ENCODE measurements at places on chromosomes 3 and 15.

DNA sequence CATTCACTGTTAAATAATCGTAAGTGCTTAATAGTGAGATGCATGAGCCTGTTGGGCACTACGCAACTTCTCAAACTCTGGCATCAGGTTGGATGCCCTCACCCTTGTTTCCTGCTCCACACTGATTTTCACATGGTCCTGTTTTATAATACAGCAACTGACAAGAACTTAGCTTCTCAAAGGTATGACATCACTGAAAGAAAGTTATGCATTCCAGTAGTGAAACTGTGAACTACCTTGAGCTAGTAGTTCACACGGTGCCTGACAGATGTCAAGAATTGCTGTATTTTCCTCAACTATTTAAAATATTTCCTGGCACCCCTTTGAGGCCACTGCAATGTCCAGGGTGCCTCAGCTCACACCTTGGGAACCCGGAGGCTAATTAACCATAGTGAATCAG, 327.5 kb downstream of the RORA start:
- H3K4me3 ChIP-seq = no peak overlapping the region
- peaks cover 45% of the 10 kb centered on the region for H3K4me1 ChIP-seq
- H3K36me3 ChIP-seq = no peaks in the 10 kb centered on the region
- peak; percentile 92 for DNase-seq
- H3K27me3 ChIP-seq = no peaks in the 10 kb centered on the region
- peak overlapping the region; percentile 68 for H3K27ac ChIP-seq

- H3K36me3 ChIP-seq = no peaks in the 10 kb centered on the region
- H3K4me3 ChIP-seq = no peak overlapping the region
- DNase-seq = no peak
- no peaks in the 10 kb centered on the region for H3K27me3 ChIP-seq
- no peaks in the 10 kb centered on the region for H3K4me1 ChIP-seq
Measured at GRCh38 chr3:28495301-28495700, 146.7 kb upstream of the AZI2 start.

DNA sequence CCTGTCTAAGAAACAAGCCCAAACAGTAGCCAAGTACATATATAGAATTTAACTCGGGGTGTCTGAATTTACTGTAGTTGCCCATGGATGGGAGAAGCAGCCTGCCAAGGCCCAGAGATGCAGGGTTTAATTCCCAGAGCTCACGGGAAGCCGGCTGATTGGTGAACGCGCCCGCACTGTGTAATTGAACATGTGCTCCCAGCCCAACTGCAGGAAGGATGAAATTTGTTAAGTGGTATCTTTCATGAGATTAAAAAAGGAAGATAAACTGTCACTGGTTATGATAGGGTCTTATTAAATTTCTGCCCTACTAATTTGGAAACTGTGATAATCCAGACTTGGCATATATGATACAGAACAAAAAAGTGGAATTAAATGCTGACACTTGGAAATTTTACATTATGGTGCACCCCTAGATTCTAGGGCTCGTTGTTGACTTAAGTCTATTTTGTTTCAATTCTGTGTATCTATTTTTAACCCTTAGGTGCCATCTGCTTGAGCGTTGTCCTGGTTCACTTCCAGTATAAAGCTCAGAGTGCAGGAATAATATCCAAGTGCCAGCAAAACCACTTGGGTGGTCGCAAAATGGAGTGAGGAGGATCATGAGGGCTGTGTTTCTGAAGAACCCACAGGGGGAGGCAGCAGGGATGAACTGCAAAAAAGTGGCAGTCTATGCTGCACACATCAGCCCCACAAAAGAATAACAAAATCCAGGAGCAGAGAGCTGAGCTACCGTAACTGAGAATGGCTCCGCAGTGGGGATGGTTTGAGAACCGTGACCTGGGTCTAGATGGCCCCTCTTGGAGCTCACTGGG, 13.8 kb upstream of the TMC3 start:
- H3K4me3 ChIP-seq = no peak overlapping the region
- DNase-seq = no peak
- H3K27ac ChIP-seq = no peak overlapping the region

DNA sequence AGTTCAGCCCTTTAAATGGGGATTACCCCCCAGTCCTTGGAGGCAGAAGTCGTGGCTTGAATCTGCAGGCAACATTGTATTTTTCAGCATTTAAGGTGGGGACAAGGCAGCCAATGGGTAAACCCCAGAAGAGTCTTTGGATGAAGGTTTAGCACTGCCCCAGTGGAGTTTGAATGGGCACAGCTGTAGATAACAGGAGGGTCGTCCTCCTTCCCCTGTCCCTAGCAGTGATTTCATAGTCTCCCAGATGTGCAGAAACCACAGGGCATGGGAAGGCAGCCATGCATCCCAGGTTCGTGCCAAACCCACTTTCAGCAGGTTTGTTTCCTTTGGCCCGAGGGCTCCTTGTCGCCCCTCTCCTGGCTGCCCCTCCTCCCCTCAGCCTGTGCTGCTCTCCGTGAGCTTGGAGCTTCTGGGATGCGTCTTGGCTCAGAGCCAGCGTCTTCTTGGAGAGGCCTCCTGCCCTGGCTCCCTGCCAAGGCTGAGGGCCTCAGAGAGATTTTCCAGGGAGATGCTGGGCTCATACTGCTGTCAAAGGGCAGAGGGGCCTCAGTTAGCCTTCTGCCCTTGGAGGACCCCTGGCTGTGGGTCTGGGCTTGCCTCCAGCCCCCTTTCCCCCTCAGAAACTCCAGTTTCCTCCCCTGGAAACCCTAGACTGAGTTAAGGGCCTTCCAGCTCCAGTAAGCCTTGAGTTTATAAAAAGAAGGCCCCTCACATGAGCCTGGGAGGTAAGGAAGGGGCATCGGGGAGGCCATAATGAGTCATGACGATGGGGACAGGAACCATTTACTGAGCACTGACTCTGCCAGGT, 48.9 kb upstream of the POLG start:
- H3K27ac ChIP-seq = no peak overlapping the region
- H3K36me3 ChIP-seq = no peaks in the 10 kb centered on the region
- H3K4me1 ChIP-seq = no peaks in the 10 kb centered on the region
- H3K27me3 ChIP-seq = peaks cover 7% of the 10 kb centered on the region
- DNase-seq = no peak
- H3K4me3 ChIP-seq = no peak overlapping the region

GRCh38 chr3:184366619-184367289, 5.2 kb downstream of the POLR2H start:
- H3K4me3 ChIP-seq = no peak overlapping the region
- 0 out of 2 replicates have a peak, but pooled peaks cover 3% of the 10 kb centered on the region for H3K4me1 ChIP-seq
- DNase-seq = no peak
- peaks cover 5% of the 10 kb centered on the region for H3K36me3 ChIP-seq

- H3K27ac ChIP-seq = no peak overlapping the region
- peaks cover 31% of the 10 kb centered on the region for H3K4me1 ChIP-seq
- H3K4me3 ChIP-seq = no peak overlapping the region
- H3K27me3 ChIP-seq = no peaks in the 10 kb centered on the region
- H3K36me3 ChIP-seq = no peaks in the 10 kb centered on the region
Measured at GRCh38 chr15:77010857-77011256, 15.9 kb downstream of the PSTPIP1 start.

DNA sequence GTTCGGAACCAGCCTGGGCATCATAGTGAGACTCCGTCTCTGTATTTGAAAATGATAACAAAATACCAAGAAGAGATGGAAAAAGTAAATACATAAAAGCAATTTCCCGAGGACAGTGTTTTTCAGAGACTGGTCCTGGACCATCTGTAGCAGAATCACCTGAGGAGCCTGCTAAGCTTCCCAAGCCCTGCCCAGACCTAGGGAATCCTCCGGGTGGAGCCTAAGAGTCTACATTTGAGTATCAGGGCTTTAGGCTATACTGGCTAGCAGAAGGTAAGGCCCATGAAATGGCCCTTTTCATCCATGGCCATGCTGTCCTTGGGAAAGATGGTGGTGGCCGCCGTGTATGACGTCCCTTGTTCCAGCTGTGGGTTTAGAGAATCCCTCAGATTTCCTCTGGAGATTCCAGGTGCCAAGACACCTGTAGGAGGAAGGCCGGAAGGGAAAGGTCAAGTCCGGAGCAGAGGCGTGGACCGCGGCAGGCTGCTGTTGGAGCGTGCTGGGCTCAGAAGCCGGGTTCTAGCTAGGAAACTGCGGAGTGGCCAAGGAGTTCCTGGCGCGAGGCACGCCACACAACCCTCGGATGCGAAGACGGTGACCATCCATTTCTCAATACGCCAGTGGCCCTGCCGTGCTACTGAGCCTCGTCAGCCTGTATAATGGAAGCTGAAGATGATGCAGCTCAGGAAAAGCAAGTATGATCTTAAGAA, 50.9 kb downstream of the TMEM44 start:
- DNase-seq = no peak
- no peak overlapping the region for H3K4me3 ChIP-seq
- H3K36me3 ChIP-seq = 0 out of 2 replicates have a peak, but pooled peaks cover 3% of the 10 kb centered on the region
- no peak overlapping the region for H3K27ac ChIP-seq

GRCh38 chr15:40069178-40070165, 30.5 kb upstream of the SRP14 start:
- DNase-seq = no peak
- H3K36me3 ChIP-seq = no peaks in the 10 kb centered on the region
- H3K27ac ChIP-seq = peak overlapping the region; percentile 66

DNA sequence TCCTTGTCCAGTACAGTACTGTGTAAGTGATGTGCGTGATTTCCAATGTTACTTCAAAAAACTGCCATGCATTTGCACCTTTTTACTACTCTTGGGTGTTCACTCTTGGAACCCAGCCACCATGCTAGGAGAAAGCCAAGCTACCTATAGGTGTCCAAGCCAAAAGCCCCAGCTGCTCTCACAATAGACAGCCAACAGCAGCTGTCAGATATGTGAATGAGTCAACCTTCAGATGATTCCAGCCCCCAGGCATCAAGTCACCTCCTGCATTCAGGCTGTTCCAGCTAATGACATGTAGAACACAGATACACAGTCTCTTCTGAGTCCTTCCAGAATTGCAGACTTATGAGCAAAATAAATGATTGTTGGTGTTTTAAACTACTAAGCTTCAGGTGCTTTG, 417.7 kb upstream of the TGFBR2 start:
- H3K4me1 ChIP-seq = no peaks in the 10 kb centered on the region
- no peaks in the 10 kb centered on the region for H3K36me3 ChIP-seq
- no peak overlapping the region for H3K4me3 ChIP-seq

GRCh38 chr3:16936233-16936632, 51.5 kb downstream of the PLCL2 start:
- H3K27me3 ChIP-seq = no peaks in the 10 kb centered on the region
- H3K36me3 ChIP-seq = peaks cover 2% of the 10 kb centered on the region
- H3K27ac ChIP-seq = peak overlapping the region; percentile 42
- no peak for DNase-seq
- peaks cover 40% of the 10 kb centered on the region for H3K4me1 ChIP-seq

DNA sequence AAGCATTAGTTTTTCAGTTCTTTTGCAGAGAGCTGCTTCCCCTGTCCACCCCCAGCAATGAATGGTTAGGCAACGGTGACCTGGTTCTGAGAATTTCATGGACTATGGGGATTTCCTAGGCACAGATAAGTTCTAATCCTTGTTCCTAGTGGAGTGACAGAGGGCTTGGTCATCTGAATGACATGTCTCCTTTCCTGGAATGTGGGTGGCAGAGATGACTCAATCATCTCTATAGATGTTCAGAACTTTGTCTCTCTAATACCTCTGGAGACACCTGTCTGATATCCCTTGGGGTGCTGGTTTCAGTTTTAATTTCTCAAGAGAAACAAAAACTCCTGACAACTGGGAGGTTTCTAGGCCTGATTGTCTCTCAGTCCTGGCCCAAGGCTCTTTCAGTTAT, 10.4 kb downstream of the PLA2G4E start:
- H3K27me3 ChIP-seq = no peaks in the 10 kb centered on the region
- no peaks in the 10 kb centered on the region for H3K36me3 ChIP-seq
- no peak overlapping the region for H3K4me3 ChIP-seq
- H3K4me1 ChIP-seq = peaks cover 9% of the 10 kb centered on the region
- H3K27ac ChIP-seq = no peak overlapping the region

DNA sequence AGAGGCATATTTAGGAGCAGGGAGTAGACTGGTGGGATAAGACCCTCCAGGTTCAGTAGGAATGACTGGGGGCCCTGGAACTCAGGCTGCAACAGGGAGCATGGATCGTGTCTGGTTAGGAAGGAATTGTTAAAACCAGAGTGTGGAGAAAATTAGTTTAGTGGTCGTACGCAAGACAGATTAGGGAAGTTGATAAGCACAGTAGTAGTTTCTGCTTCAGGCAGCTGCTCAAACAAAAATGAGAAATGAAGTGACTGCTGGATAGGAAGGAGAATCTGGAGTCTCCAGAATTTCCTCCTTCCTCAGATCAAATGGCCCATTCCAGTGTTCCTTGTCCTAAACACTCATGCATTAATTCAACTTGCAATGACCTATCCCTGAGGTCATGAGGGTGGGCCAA, 11.2 kb downstream of the MYD88 start:
- H3K4me1 ChIP-seq = peaks cover 7% of the 10 kb centered on the region
- no peak overlapping the region for H3K4me3 ChIP-seq
- DNase-seq = no peak
- no peaks in the 10 kb centered on the region for H3K27me3 ChIP-seq

DNA sequence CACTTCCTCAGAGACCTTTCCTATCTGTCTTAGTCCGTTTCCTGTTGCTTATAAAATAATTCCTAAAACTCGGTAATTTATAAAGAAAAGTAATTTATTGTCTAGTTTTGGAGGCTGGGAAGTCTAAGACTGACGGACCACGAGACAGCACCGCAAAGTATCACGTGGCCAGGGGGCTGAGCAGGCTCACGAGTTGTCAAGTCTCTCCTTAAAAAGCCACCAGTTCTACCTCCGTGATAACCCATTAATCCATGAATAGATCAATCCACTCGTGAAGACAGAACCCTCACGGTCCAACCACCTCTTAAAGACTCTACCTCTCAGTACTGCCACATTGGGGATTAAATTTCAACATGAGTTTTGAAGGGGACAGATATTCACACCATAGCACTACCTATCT, 821 bp downstream of the LINS1 start:
- H3K27ac ChIP-seq = peak overlapping the region; percentile 83
- DNase-seq = no peak
- H3K27me3 ChIP-seq = no peaks in the 10 kb centered on the region
- peak overlapping the region; percentile 98 for H3K4me3 ChIP-seq
- peaks cover 19% of the 10 kb centered on the region for H3K4me1 ChIP-seq
- H3K36me3 ChIP-seq = no peaks in the 10 kb centered on the region

DNA sequence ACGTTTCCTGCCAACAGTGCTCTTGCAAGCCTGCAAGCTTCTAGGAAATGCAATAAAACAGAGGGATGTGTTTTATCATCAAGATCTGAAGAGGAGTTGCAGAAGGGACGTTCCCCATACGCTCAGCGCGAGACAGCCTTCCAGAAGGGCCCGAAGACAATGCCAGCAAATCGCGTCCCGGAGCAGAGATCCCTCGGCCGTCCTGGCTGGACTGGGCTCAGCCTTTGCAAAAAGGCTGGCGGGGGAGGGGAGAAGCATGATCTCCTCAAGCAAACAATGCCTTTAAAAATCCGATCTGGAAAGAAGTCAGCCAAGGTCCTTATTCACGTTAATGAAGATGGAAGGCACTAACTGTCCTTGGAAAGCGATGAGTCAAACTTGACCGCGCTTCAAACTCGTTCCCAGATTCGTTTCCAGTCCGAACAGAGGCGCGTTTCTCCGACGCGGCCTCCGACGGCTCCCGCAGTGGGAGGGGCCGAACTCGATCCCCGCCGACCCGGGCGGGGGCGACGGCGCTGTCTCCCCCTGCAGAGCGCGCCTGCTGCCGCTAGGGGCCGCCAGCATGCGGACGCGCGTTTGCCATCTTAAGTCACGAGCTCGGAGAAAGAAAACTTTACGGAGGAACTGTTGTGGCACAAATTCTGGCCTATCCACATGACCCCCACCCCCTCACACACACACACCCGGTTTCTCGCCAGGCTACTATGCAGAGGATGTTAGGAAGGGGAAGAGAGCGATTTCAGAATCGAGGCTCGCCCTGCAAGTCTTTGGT, 5.5 kb downstream of the BCL6 start:
- no peak overlapping the region for H3K27ac ChIP-seq
- H3K4me1 ChIP-seq = no peaks in the 10 kb centered on the region
- peaks cover 25% of the 10 kb centered on the region for H3K27me3 ChIP-seq
- H3K36me3 ChIP-seq = no peaks in the 10 kb centered on the region
- no peak for DNase-seq

Data from GM12878 (cell line).